ENCODE measurements at places on chromosomes 12 and 14.

- no peak for DNase-seq
Measured at GRCh38 chr14:76375484-76375883, 453 bp upstream of the ESRRB start.

- no peak for DNase-seq
Measured at GRCh38 chr12:27279826-27280225, 35.7 kb downstream of the STK38L start.

GRCh38 chr14:70810621-70811020 is 1.3 kb upstream of the MAP3K9 start:
- no peak for DNase-seq

DNA sequence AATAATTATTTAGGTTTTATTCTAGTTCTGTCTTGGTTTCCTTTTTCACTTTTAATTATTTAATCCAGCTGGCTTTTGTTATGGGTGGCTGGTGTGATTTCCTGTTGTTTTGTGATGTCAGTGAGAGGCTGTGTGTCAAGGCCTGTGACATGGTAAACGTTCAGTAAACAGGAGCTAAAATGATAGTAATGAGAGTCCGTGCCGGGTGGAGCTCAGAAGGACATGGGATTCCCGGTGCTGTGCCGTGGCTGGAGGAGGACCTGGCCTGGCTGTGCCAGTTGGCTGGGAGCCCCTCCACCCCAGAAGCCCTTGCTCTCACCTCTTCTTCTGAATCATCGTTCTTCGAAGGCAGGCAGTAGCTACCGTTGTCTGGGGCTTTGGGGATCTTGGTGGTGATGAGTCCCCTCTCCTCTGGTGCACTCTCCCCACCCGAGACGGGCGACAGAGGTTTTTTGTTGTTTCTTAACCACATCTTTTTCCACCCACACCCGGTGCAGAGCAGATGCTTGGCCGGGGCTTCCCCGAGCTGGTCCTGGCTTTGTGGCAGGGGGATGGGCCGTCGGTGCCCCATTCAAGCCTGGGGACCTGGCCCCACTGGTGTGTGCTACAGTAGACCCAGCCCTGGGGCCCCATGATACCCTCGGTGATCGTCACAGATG is 29.1 kb downstream of the SH2B3 start:
- peak; percentile 72 for DNase-seq

DNA sequence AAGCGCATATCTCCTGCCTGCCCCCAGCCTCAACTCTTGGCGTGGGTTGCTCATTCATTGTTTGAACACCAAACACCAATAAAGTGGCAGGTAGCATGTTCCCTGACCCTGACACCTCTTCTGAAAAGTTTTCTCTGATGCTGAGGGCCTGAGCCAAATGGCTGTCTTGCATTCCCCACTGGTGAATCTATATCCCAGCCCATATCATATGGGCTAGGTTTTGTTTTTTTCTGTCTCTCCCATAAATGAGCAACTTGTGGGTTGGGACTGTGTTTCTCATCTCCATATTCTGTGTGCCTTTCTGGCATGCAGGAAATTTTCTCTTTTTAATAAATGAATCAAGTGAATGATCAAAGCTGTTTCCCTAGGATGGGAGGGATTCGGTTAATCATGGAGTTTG is 5.0 kb downstream of the MYO1A start:
- DNase-seq: no peak

DNA sequence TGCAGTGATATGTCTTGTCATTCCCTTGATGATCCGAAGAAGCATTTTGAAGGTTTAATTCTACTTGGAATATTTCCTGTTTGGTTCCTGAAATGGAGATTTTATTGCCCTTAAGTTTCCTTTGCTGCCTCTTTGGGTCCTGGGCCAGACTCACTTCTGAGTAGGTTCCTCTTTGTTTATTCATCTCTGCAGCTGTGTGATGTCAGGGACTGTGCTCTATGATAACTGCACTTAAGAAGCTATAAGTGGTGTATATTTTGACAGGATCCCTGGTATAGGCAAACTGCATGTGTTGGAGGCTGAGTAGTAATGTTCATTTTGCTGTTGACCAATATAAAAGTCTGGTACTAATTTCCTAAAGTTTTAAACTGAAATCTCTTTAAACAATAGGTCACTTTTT is at the start of gene KLRC4:
TSS of gene KLRC4 (minus strand) at position 366 of the 400 bp plus-strand sequence. CDS start at position 184, 182 bp downstream.
- no peak for DNase-seq

GRCh38 chr12:109386059-109386433 is 38.3 kb downstream of the MYO1H start:
- DNase-seq: no peak

- DNase-seq: no peak
Measured at GRCh38 chr14:73236752-73237218, 521 bp upstream of the PAPLN start.

GRCh38 chr14:90695997-90696660 is 120.1 kb downstream of the TTC7B start:
- DNase-seq: no peak

DNA sequence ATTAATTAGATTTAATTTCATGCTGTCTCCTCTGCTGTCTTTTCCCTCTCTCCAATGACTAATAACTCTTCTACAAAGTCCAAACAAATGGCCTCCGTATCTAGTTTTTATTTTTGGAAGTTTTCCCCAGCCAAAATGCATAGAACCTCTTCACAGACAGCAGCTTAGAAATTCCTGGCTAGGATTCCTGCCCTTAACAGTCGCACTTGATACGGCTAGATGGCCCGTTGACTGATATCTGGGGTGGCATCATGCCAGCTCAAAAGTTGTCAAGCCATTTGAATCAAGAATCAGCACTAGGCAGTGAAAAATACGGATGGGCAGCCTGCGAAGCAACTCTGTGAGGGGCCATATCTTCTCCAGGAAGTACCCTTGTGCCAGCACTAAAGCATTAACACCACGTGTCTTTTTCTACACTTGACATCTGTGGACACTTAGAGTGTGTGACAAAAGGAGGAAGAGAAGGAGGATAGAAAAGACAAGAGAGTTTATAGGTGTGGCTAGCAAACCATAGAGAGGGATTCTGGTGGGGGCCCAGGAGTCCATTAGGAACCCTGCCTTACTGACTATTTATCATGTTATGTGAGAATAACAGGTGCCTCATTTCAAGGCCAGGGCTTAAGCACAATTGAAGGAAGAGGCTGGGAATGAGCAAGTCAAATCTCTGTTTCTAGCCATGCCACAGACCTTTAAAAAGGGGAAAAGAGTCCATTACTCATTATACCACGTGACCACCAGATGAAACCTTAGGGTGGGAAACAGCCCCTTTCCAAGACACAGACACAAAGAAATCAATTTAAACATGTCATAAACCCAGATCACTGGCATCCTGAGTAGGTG is 39.2 kb upstream of the KRR1 start:
- DNase-seq: no peak

- no peak for DNase-seq
Measured at GRCh38 chr12:114562654-114563053, 121.3 kb downstream of the TBX3 start.

GRCh38 chr14:64997108-64997794 is 10.6 kb downstream of the FNTB start:
- no peak for DNase-seq

GRCh38 chr12:101823891-101824290 is 6.9 kb downstream of the GNPTAB start:
- peak; percentile 42 for DNase-seq

DNA sequence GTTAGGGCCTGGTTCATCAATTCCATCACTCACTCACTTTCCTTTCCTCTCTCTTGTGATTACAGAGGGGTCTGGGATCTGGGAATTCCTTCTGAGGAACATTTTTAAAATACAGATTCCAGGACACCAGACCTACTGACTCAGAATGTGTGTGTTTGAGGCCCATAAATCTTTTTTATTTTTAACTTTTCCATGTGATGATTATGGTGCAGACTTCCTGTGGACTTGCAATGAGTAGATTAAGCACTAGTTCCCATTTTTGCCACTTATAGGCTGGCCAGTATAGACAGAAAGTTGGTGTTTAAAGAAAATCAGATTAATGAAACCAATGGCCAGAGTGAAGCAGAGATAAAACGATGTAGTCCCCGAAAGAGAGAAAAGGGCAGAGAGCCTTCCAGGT is 28.1 kb downstream of the SLC41A2 start:
- DNase-seq: no peak

GRCh38 chr14:87990682-87991081 is 2.3 kb downstream of the GALC start:
- no peak for DNase-seq

DNA sequence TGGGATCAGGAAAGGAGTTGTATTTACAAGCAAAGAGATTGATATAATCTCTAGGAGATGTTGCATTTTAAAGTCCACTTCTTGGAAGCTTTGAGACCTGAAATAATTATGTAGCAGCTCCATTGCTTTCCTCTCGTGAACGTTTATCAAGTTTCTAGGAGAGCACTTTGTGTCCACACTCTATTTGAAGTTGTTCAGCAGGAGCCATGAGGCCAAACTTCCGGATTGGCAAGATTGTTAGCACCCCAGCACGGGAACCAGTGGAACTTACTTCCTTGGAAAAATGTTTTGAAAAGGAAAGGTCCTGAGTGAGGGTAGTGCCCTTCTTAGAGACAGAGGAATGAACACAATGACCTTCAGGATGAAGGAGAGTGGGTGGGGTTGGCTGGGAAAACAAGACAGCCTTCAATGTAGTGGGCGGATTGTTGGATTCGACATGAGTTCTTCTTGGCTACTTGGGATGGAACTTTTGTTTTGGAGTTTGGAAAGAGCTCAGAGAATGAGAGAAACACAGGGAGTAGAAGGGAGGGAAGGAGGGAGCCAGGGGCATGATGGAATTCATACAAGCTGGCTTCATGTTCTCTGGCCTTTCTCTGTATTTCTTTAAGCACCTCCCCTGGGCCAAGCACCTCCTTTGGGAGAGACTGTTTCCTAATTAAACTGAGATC is 23.8 kb upstream of the CISTR start:
- DNase-seq: no peak

GRCh38 chr14:22657861-22658260 is 13.7 kb upstream of the OR6J1 start:
- DNase-seq: no peak

DNA sequence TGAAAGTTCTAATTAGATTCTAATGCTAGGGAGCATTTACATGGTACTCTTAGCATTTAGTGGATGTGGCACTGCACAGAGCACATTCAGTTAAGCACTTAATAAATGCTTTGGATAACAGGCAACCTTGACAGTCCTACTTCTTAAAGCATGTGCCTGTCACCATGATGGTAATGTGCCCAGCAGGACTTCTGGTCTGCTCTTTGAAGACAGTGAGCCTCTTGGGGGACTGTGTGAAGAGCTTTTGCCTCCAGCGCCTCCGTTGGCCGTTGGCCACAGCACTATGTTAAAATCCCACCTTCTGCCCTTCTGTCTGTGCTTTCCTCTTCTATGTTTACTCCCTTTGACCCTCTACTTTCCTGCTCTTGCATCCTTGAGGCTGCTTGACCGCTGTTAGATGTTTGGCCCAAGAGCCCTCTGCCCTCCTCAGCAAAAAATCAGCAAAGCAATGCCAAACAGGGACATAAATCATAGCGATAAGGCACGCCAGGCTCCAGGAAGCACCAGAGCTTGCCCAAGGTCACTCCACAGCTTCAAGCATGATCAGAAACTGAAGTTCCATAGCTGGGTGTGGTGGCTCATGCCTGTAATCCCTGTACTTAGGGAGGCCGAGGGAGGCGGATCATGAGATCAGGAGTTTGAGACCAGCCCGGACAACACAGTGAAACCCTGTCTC is 8.3 kb downstream of the CDKL1 start:
- no peak for DNase-seq

DNA sequence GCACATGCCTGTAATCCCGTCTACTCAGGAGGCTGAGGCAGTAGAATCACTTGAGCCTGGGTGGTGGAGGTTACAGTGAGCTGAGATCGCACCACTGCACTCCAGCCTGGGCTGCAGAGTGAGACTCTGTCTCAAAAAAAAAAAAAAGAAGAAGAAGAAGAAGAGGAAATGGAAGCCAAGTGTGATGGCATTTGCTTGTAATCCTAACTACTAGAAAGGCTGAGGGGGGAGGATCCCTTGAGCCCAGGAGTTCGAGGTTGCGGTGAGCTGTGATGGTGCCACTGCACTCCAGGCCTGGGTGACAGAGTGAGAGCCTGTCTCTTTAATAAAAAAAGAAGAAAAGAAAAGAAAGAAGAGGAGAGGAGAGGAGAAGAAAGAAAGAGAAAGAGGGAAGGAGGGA is 52.1 kb downstream of the LGMN start:
- DNase-seq: no peak

GRCh38 chr12:110165540-110166159 is 41.5 kb downstream of the IFT81 start:
- no peak for DNase-seq

- DNase-seq: no peak
Measured at GRCh38 chr12:13066459-13066858, 22.3 kb downstream of the FAM234B start.

DNA sequence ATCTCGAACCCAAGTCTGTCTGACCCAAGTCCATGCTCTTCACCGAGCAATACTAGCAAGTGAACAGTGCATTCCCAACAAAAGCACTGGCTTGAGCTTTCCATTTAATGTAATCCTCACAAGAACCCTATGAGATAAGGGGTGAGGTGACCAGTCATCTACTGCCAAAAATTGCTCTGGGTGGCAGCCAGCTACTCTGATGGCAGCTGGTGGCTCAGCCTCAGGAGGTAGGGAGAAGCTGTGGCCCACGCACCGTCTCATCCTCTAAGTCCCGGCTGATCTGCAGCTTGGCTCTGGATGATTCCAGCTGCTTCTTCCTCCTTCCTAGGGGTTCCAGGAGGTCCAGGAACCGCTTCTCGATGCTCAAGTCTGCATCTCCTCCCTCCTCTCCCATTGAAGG is 75.2 kb downstream of the PLEKHG3 start:
- no peak for DNase-seq

GRCh38 chr12:59708064-59708463 is 112.2 kb downstream of the SLC16A7 start:
- DNase-seq: no peak

DNA sequence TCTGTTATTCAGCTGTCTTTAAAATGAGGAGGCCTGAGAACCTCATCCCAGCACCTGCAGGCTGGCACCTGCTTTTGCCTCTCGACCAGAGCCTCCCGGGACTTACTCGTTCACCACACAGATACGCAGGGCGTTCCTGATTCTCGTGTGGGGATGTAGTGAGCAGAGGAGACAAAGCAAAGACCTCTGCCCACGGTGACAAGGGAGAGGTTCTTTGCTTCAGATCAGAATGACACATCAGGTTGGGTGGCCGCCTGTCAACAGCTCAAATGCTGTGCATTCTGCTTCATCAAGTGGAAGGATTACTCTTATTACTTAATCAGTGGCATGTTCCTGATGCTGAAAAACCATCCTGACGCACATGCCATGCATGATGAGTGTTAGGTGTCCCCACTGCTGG is 24.4 kb downstream of the DEGS2 start:
- DNase-seq: no peak
